ENCODE measurements at places on chromosomes 5 and 9. TPM values are rescaled to one million over a fixed set of nuclear protein-coding genes. Genes with fewer than 3 reads are reported as not detected.

GRCh38 chr5:162068412-162068811 lies 839 bp downstream of the GABRG2 start:
- DNase-seq: no peak

DNA sequence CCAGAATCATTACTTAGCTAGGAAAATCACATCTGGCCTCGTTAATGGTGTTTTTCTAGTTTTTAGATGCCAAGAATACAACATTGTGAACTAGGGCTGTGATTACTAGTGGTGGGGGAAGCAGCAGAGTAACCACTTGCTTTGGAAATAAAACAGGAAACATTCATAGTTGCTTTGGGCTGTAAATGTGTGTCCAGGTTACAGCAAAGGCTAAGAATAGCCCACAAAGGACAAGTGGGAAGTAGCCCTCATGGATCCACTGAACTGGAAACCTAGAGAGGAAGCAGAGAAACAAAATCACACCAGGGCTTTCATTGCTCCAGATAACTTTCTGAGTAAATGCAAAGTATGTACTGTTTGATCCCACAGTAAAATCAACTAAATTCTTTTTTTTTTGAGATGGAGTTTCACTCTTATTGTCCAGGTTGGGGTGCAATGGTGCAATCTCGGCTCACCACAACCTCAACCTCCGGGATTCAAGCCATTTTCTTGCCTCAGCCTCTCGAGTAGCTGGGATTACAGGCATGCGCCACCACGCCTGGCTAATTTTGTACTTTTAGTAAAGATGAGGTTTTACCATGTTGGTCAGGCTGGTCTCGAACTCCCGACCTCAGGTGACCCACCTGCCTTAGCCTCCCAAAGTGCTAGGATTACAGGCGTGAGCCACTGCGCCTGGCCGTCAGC lies 56.2 kb upstream of the TNFSF15 start:
- no peak for DNase-seq

BNC2 gene
- polyA plus RNA-seq: 3.4 TPM

VLDLR gene
- 8.5 TPM for polyA plus RNA-seq

DNA sequence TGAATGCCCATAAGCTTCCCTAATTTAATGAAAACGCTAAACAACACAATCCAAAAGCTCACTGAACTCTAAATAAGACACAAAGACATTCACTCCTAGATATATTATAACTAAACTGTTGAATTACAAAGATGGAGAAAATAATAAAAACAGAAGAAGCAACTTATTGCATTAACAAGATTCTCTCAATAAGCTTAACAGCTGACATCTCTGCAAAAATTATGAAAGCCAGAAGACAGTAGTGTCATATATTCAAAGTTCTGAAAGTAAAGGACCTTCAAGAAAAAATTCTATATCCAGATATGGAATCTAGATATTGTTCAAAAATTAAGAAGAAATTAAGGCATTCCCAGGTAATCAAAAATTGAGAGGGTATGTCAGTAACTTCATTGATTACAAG lies 957.8 kb upstream of the TYRP1 start:
- DNase-seq: no peak

DNA sequence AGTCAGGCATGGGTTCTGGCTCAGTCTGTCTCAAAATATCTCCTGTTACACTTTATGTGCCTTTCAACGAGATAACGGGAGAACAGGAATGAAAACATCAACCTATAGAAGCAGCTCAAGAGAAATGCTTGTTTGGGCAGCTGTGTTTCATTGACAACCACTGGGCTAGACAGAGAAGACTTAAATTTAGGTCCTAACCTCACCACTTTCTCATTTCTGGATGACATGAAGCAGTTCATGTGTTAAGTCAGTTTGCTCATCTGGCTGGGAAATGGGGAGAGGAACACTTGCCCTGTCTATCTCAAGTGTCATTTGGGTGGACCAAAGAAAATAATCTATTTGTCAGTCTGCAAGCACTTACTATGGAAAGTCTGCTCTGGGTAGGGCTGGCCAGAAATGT lies 66.7 kb upstream of the PCA3 start:
- DNase-seq: no peak

DNA sequence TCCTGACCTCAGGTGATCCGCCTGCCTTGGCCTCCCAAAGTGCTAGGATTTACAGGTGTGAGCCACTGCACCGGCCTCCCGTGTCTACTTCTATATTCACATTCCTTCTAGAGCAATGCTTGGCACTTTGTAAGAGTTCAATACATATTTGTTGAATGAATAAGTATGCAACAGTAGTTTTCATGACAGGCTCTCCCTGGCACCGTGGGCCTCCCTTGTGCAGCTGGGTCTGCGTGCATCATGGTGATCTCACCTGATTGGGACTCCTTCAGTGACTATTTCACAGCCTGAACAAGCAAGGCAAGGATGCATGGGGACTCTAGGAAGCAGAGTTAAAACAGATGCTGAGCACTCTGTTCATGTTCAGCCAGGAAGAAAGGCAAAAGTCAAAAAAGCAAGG lies 6.8 kb upstream of the ZBTB34 start:
- DNase-seq: no peak

RASEF gene
- 0.04 TPM for polyA plus RNA-seq

DNA sequence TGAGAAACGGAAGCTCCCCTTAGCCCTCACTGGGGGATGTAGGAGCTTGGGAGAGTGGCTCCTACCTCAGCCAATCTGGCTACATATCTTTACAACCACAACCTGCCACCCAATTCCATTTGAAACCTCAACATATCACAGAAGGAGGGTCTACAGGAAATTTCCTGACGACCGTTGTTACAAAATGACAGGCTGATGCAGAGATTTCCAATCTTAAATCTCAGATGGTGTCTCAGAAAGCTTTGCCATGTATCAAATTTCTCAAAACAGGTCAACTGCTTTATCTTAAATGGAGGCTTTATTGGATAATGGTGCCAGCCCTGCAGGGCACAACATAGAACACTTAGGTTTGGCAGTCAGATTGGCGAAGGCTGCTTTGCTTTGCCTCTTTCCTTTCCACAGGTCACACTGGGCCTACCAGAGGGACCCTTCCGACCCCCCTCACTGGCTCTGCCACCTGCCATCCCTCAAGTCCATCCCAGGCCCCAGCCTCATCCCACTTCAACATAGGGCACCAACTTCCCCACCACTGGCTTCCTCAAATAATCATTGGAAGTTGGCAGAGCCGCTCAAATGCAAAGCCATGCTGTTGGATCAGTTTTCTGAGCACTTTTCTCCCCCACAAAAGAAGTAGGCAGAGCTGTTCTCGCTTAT lies 11.1 kb upstream of the SPATA31E1 start:
- no peak for DNase-seq

DNA sequence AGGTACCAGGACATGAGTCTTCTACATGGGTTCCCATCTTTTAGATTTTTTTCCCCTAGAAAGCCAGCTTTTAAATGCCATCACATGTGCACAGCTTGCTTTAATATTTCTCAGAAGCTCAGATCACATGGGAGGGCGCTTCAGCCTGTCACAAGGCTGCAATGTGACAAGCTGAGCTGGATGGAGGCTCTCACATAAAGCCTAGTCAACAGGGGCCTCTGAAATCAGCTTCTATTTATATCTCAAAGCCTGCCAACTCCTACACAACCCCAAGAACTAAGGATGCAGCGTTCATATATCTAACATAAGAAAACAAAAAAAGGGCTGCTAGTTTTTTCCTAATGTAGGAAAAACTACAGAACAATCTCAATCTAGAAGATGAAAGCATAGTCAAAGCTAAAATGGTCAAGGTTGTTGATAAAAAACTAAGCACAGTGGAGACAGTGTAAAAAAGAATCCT lies 2.3 kb downstream of the ZFAND5 start:
- DNase-seq: peak; percentile 80

KCNMB1 gene
- polyA plus RNA-seq: 0.23 TPM

FAM153A gene
- 0.16 TPM for polyA plus RNA-seq

DNA sequence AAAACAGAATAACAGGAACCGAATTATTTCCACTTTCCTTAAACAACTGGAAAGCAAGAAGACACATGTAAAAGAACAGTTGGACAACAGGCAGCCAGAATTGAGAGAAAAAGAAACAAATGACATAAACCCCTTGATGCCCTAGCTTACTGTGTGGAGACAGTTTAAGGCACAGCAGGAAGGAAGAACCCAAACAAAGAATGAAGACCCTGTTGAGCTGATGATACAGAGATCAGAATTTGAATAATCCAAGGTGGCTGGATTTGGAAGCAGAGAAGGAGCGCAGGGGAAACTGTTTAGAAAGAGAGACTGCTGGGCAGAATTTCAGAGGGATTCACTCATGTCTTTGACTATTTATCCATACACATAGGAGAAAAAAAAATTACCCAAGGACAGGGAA lies 316.3 kb upstream of the POU5F2 start:
- DNase-seq: no peak

- DNase-seq: no peak
These were observed 171.0 kb downstream of the ARRDC3 start for GRCh38 chr5:91211997-91212713.

DNA sequence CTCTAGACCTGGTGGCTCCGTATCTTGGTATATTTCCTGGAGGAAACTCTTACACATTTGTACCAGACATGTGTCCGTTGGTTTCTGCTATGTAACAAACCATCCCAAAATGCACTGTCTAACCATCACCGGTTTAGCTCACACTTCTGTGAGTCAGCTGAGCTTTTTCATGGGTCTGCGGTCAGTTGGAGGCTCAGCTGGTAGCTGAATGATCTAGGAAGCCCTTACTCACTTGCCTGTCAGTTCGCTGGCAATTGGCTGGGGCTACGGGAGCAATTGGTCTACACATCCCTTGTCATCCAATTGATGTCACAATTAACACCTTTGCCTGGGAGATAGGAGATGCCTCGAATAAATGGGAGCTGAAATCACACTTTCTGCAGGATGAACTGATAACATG lies 11.6 kb upstream of the WHRN start:
- DNase-seq: no peak

IL4 gene
- not detected for polyA plus RNA-seq

LHX2 gene
- not detected for polyA plus RNA-seq

PCDHGB3 gene
- 0.35 TPM for polyA plus RNA-seq

DNA sequence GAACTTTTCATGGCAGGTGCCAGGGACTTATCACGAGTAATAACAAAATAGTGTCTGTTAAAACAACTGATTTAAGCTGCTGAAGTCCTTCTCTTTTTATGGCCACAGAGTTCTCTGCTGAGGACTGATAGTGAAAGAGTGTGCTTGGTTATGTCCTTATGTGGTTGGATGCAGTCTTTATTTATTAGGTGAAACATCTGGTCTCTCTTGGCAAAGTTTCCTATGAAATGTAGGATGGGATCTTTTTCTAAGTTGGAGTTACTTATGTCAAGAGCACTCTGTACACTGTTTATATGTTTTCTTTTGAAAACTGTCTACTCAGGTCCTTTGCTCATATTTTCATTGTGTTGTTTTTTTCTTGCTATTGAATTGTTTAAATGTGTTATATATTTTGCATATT lies 1816.1 kb upstream of the C9orf72 start:
- DNase-seq: no peak

GRCh38 chr5:107538331-107538730 lies 132.4 kb downstream of the EFNA5 start:
- no peak for DNase-seq

GRCh38 chr5:22329683-22330082 lies 523.5 kb downstream of the CDH12 start:
- DNase-seq: no peak

GZMA gene
- 0.08 TPM for polyA plus RNA-seq

TMC1 gene
- not detected for polyA plus RNA-seq

THBS4 gene
- polyA plus RNA-seq: 49.0 TPM

DNA sequence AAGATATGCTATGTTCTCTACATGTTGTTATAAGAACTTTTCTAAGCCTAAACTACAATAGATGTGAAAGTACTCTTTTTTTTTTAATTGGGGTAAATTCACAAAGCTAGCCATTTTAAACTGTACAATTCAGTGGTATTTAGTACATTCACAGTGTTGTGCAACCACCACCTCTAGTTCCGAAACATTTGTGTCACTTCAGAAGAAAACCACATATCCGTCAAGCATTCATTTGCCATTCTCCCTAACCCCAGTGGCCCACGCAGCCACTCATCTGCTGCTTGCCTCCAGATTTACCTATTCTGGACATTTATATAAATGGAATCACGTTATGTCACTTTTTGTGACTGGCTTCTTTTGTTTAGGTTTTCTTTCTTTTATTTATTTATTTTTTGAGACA lies 43.1 kb downstream of the SPTAN1 start:
- DNase-seq: no peak

- DNase-seq: no peak
These were observed 7.0 kb upstream of the RASA1 start for GRCh38 chr5:87260604-87261192.

GRCh38 chr5:179624841-179625271 lies 1.4 kb upstream of the HNRNPH1 start:
- DNase-seq: no peak

- no peak for DNase-seq
These were observed 68.9 kb downstream of the PRDM6 start for GRCh38 chr5:123157791-123158581.

- DNase-seq: no peak
These were observed 138.9 kb upstream of the MSX2 start for GRCh38 chr5:174585472-174585871.

GRCh38 chr5:111755942-111756381 lies 1.0 kb downstream of the NREP start:
- no peak for DNase-seq

DNA sequence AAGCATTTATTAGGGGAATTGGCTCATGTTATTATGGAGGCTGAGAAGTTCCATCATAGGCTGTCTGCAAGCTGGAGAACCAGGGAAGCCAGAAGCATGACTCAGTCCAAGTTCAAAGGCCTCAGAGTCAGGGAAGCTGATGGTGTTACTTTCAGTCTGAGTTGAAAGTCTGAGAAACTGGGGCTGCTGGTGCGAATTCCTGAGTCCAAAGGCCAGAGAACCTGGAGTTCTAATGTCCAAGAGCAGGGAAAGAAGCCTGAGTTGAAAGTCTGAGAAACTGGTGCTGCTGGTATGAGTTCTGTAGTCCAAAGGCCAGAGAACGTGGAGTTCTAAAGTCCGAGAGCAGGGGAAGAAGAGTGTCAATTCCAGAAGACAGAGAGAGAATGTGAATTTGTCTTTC lies 641.1 kb downstream of the ISL1 start:
- DNase-seq: no peak

DNA sequence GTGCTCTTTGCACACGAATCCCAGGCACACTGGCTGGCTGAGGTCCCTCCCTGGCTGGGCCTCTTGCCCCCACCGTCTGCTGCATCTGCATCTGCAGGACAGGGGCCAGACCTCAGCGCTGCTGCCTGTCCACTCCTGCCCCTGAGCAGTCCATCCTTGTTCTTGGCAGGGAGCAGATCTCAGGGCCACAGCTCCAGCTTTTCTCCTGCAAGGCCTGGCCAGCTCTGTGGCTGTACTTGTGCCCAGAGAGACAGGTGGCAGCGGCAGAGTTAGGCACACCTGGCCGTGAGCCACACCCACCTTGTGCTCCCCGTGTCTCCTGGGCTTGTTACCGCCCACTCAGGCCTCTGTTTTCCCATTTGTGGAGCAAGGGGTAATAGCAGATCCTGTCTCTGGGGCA lies 13.9 kb downstream of the NEK6 start:
- DNase-seq: no peak

GRCh38 chr5:36028816-36029465 lies 37.7 kb downstream of the UGT3A2 start:
- DNase-seq: no peak

- no peak for DNase-seq
These were observed 24.4 kb upstream of the SMIM15 start for GRCh38 chr5:61186634-61187033.

TEX48 gene
- not detected for polyA plus RNA-seq
